ENCODE measurements at places on chromosomes 7 and 10. TPM values are rescaled to one million over a fixed set of nuclear protein-coding genes. Genes with fewer than 3 reads are reported as not detected.

CBX3 gene
- 125 TPM for total RNA-seq

GRCh38 chr7:55140221-55140940 lies 121.6 kb downstream of the EGFR start:
- H3K4me3 ChIP-seq, result no peak overlapping the region
- peaks cover 9% of the 10 kb centered on the region for H3K27me3 ChIP-seq
- DNase-seq, result no peak
- H3K36me3 ChIP-seq, result no peaks in the 10 kb centered on the region

STEAP1B gene
- total RNA-seq, result 117 TPM

DNA sequence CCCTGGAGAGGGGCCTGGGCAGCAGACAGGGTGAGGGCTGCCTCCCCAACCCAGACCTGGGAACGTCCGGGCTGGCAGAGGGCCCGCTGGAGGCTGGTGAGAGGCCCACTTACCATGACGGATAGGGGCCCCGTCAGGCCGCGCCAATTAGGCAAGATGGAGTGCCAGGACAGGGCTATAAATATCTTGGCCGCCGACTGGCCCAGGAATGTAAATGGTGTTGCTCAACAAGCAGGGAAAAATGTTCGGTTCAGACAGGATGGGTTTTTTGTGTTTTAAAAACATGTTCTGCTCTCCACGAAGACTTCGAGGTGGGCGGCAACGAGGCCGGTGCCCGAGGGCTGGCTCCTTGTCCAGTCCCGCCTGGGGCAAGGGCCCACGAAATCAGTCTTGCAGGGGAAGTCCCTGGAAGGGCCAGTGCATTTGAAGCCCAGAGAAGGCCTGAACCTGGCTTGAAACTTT lies 35.8 kb upstream of the ELN start:
- no peak for DNase-seq
- H3K27ac ChIP-seq, result no peak overlapping the region
- peaks cover 3% of the 10 kb centered on the region for H3K27me3 ChIP-seq
- no peaks in the 10 kb centered on the region for H3K36me3 ChIP-seq
- no peak overlapping the region for H3K4me3 ChIP-seq

DNA sequence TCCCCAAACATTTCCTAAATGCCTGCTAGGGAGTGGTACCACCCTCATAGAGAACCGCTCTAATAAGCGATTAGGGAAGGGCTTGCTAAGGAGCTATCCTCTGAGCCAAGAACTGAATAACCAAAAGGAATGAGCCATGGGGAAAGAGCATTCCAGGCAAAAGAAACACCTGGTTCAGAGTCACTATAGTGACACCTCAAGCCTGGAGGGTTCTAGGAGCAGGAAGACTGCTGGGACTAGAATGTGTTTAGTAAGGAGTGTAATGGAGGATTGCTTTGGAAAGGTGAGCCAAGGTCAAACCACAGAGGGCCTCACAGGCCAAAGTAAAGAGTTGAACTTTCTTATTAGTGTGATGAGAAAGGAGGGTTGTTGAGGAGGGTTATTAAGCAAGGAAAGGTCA lies 38.7 kb upstream of the NRBF2 start:
- no peaks in the 10 kb centered on the region for H3K36me3 ChIP-seq
- no peaks in the 10 kb centered on the region for H3K4me1 ChIP-seq
- DNase-seq, result no peak
- H3K4me3 ChIP-seq, result no peak overlapping the region
- peaks cover 11% of the 10 kb centered on the region for H3K27me3 ChIP-seq

AKAP9 gene
- 54.4 TPM for total RNA-seq

TBX20 gene
- total RNA-seq, result 0.11 TPM

DNA sequence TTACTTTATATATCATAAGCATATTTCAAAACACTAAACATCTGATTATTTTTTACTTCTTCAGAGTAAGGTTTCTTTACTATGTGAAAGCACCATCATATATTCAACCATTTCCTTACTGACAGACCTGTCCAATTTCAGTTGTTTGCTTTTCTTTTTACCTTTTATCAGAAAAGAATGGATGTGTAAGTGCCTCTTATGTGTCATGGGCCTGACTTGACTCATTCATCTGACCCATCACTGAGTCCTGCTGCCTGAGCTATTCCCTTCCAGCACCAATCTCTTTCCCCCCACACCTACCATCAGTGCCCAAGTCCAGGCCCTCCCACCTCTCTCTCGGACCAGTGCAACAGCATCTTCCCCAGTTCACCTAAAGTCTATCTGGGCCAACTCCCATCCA lies 41.7 kb upstream of the ARID5B start:
- no peak overlapping the region for H3K27ac ChIP-seq
- no peaks in the 10 kb centered on the region for H3K4me1 ChIP-seq
- H3K27me3 ChIP-seq, result no peaks in the 10 kb centered on the region
- DNase-seq, result no peak
- no peaks in the 10 kb centered on the region for H3K36me3 ChIP-seq
- no peak overlapping the region for H3K4me3 ChIP-seq

GRCh38 chr10:86376852-86377796 lies 10.5 kb upstream of the GRID1 start:
- DNase-seq, result peak; percentile 85
- H3K4me1 ChIP-seq, result no peaks in the 10 kb centered on the region
- no peak overlapping the region for H3K4me3 ChIP-seq
- no peaks in the 10 kb centered on the region for H3K36me3 ChIP-seq
- no peak overlapping the region for H3K27ac ChIP-seq

CPEB3 gene
- total RNA-seq, result 2.5 TPM

GRCh38 chr10:1292611-1293031 lies 236.4 kb downstream of the WDR37 start:
- peaks cover 24% of the 10 kb centered on the region for H3K27me3 ChIP-seq
- no peak for DNase-seq
- H3K27ac ChIP-seq, result no peak overlapping the region
- no peaks in the 10 kb centered on the region for H3K36me3 ChIP-seq
- no peak overlapping the region for H3K4me3 ChIP-seq

TBC1D12 gene
- 6.1 TPM for total RNA-seq

GRCh38 chr10:113225364-113225763 lies 275.3 kb downstream of the TCF7L2 start:
- peaks cover 6% of the 10 kb centered on the region for H3K4me1 ChIP-seq
- H3K27ac ChIP-seq, result no peak overlapping the region
- peaks cover 14% of the 10 kb centered on the region for H3K27me3 ChIP-seq
- DNase-seq, result no peak
- H3K4me3 ChIP-seq, result no peak overlapping the region
- no peaks in the 10 kb centered on the region for H3K36me3 ChIP-seq

DNA sequence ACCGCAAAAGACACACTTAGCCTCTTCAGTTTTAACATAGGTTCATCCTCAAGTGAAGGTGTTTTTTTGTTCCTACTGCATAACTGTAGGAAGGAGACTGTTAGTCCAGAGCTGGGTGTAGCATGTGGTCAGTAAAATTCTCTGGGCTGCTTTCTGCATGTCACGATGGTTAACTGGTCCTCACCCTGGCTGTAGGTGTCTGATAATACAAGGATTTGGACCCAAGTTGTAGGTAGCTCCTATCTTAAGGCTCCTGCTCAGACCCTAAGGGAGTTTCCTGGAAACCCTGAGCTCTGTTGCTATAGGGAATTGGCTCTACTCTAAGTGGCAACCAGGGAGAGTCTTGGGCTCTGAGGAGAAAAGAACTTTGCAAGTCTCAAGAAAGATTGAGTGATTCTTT lies 112.9 kb downstream of the SAMD9 start:
- no peaks in the 10 kb centered on the region for H3K4me1 ChIP-seq
- no peak overlapping the region for H3K4me3 ChIP-seq
- DNase-seq, result no peak
- H3K36me3 ChIP-seq, result no peaks in the 10 kb centered on the region
- H3K27me3 ChIP-seq, result peaks cover 5% of the 10 kb centered on the region
- no peak overlapping the region for H3K27ac ChIP-seq

TBATA gene
- total RNA-seq, result not detected

DNA sequence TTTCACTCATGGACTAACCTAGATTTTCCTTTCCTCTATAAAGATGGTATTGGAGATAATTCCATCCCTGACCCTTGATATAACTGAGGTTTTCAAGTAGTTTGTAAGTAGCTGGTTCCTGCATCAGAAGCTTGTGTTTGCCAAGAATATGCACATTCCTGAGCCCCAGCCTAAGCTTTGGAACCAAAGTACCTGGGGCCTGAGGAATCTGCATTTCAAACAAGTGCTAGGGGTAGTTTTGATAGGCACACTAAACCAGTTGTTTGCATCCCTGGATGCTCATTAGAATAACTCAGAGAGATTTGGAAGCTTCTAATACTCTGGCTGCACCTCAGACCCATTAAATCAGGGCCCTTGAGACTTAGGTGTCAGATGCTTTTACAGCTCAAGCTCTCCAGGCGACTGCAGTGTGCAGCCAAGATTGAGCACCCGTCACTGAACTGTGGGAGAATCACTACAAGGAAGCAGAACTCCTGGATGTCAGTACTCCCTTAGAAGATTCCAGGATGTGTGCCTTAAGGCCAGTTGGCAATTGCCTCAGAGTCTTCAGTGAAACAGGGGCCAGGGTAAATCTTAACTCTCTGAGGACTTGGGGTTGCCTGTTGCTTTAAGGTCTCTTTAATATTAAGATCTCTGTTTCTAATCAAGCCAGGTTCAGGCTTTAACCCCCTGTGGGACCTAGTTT lies 565.0 kb downstream of the REEP3 start:
- no peak overlapping the region for H3K4me3 ChIP-seq
- H3K36me3 ChIP-seq, result no peaks in the 10 kb centered on the region
- H3K27ac ChIP-seq, result no peak overlapping the region
- H3K27me3 ChIP-seq, result no peaks in the 10 kb centered on the region

- no peak overlapping the region for H3K27ac ChIP-seq
- H3K36me3 ChIP-seq, result no peaks in the 10 kb centered on the region
- no peaks in the 10 kb centered on the region for H3K4me1 ChIP-seq
- peaks cover 5% of the 10 kb centered on the region for H3K27me3 ChIP-seq
Measured at GRCh38 chr10:12873172-12873571, 128.3 kb downstream of the CCDC3 start.

- H3K4me1 ChIP-seq, result no peaks in the 10 kb centered on the region
- H3K27ac ChIP-seq, result no peak overlapping the region
- H3K36me3 ChIP-seq, result peaks cover 10% of the 10 kb centered on the region
Measured at GRCh38 chr7:64494912-64495461, 67.9 kb downstream of the ZNF680 start.

CRYGN gene
- total RNA-seq, result not detected

- no peak overlapping the region for H3K27ac ChIP-seq
- no peak for DNase-seq
- no peaks in the 10 kb centered on the region for H3K4me1 ChIP-seq
Measured at GRCh38 chr10:53836638-53837037, 964.4 kb downstream of the PCDH15 start.

DNA sequence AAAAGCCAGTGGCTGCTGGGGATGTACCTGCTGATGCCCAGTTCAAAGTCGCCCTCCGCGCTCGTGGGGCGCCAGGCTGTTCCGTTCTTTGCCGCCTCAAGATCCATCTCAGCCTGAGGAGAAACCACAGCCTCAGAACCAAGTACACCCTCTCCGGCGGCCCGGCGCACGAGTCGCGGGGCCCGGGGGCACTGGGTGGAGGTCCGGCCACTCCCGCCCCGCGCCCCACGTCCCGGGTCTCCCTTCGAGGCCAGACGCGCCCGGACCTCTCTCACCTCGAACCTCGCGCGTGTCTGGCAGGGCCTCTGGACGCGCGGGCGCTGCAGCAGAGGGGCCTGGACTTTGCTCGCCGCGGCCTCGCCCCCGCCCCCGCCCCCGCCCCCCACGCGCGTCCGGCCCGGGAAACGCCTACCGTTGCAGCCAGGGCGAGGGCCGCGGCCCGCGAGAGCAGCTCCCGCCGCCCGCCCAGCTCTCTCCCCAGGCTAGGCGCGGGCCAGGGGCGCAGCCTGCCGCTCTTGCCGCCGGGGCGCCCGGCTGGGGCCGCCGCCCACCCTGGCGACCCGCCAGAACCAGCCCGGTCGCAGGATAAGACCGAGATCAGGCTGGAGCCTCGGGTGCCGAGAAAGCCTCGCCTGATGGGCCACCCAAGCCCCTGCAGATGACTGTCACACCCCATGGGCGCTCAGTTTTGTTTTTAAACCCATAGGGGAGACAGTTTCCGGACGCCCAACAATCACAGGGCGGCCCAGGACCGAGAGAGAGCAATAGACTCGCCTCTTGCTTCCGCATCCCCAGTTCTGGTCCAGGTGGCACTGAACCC lies at the start of gene ABCB4:
Gene ABCB4 (minus strand): TSS at position 322 of the 820 bp plus-strand sequence. CDS start 215 bp downstream, at position 107.
- peaks cover 37% of the 10 kb centered on the region for H3K4me1 ChIP-seq
- peak; percentile 50 for DNase-seq
- peak within 1 kb of the TSS; percentile 96 for H3K27ac ChIP-seq
- H3K36me3 ChIP-seq, result peaks cover 13% of the 10 kb centered on the region
- peak within 1 kb of the TSS; percentile 89 for H3K4me3 ChIP-seq

- DNase-seq, result no peak
- H3K27ac ChIP-seq, result no peak overlapping the region
- H3K36me3 ChIP-seq, result no peaks in the 10 kb centered on the region
- peaks cover 8% of the 10 kb centered on the region for H3K27me3 ChIP-seq
- no peak overlapping the region for H3K4me3 ChIP-seq
- H3K4me1 ChIP-seq, result no peaks in the 10 kb centered on the region
Measured at GRCh38 chr10:123843835-123844234, 47.8 kb downstream of the CPXM2 start.

DNA sequence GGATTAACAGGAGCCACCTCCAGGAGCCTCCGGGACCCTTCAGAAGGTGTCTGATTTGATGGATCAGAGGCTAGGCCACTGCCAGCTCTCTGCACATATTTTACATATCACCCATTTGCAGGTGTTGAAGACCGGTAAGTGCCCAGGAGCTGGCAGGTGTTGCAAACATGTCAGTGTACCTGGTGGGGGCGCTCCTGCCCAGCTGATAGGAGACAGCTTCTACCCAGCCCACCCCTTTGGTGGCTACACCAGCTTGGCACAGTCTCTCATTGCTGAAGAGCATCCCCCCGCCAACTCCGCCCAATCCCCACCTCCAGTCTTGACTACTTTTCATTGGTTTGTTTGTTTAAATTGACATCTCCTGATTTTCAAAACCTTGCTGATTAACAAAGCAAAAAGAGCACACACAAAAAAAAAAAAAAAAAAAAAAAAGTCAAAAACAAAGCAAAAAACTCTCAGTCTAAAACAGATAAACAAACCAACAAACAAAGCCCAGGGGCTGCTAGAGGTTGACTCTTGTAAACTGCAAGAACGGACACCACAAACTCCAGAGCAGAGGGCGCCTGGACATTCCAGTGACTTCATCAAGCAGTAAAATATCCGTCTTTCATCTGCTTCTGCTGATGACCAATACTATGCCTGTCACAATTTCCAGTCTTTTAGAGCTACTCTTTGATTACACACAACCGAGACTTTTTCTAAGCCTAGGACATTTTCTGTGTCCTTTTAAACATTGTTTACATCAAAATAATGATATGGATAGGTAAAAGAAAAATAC lies 275.3 kb downstream of the NRG3 start:
- H3K27ac ChIP-seq, result no peak overlapping the region
- DNase-seq, result no peak
- H3K36me3 ChIP-seq, result no peaks in the 10 kb centered on the region
- H3K4me1 ChIP-seq, result no peaks in the 10 kb centered on the region

Measured in activated B cell treated with CpG ODN at 0.5 μM for 24 hours (primary cell).